T-helper 17 cell (primary cell): ENCODE measurements at places on chromosomes 1 and 21.

DNA sequence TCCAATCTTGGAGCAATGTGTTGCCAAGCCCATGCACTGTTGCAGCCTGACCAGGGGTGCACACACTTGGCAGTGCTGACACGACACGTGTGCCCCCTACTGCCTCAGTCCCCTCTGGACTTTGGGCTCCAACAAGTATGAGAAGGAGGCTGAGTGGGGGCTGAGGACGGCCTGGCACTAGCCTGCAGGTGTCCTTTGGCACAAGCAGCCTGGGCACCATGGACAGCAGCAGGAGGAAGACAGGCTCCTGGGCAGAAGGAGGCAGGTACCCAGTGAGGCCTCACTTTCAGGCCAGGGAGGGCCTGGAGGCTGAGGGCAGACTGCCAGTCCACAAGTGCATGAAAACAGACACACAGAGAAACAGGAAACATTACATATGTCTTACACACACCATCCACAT, 1702.9 kb upstream of the B3GALT2 start:
- DNase-seq: no peak

DNA sequence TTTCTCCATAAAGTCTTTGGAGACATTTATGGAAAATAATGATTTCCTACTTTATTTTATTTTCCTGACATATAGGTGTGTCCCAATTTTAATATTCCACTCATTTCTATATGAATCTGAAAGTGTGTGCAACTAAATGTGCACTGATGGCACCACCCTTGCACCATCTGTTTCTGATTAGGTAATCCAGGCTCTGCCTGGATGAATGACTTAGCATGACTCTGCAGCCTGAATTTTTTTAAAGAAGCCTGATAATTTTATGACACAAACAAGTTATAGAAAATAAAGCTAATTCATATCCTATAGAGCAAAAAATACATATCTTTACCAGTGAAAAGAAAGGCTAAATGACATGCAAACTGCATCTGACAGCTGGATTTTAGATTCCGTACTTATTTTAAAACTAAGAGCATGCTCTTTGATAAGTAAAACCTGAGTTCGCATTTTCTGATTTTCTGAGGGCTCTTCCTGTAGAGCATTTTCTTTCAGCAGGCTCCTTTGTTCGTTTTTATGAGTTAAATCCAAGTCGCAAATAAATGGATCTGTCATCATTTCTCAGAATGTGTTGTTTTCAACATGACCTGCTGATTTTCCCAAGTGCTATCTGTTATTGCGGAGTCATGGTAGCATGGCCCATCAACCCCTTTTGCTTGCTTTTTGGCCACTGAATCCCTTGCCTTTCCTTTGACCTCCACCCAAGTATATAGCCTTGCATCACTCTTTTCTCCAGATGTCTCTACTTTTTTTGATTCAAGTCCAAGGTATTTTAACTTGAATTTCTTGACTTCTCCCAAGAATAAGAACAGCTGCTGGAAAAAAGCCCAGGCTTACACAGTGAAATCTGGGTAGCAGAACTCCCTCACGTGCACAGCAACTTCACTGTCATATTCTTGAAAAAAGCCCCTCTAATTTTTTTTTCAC, 52.8 kb upstream of the LYPLAL1 start:
- no peak for DNase-seq

- no peak for DNase-seq
These were observed 41.4 kb upstream of the AJAP1 start for GRCh38 chr1:4612991-4613390.

DNA sequence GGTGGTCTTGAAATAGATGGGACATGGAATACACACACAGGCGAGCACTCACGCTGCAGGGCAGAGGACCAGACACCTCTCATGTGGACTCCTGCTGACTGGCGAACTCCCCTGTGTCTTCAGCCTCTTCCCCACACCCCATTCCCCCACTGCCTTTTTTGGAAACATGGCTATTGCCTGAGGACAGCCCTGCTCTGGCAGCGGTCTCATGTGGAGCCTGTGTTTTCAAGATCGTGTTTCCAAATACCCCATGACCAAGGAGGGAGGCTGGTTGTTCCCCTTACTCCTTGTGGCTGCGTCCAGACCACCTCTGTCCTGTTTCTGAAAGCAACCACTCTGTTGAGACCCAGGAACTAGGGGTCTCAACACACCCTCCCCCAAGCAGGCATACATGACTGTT, 119.4 kb downstream of the C1orf94 start:
- no peak for DNase-seq

GRCh38 chr1:183080406-183080805, 57.2 kb downstream of the LAMC1 start:
- DNase-seq: no peak

GRCh38 chr1:81679942-81680341, 120.8 kb upstream of the ADGRL2 start:
- no peak for DNase-seq

- DNase-seq: no peak
These were observed 14.3 kb upstream of the SPEN start for GRCh38 chr1:15833069-15833679.

DNA sequence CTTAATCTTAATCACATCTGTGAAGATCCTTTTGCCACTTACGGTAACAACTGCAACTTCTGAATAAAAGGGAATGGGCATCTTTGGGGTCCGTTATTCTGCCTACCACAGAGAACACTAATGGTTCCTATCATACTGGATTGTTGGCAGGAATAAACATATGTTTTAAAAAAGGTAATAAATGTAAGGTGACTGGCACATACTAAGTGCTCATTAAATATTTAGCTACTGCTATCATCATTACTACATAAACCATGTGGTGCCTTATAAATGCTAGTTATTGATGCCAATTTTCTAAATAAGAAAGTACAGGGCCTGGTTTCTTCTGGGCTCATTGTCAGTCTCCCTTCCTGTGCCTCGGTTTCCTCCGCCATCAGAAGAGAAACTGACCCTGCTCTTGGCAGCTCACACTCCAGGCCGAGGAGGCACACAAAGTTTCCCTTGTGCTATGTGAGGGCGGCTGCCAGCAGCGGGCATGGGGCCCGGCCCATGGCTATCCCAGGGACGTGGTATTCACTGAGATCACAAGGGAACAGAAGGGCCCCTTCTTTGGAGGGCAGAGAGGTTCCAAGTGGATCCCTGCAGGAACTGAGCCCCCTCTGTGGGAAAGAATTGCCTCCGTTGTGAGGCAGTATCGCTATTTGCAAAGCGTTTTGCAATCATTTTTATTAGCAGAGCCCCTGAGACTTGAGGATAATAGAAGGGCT, 26.2 kb downstream of the NAV1 start:
- DNase-seq: no peak

DNA sequence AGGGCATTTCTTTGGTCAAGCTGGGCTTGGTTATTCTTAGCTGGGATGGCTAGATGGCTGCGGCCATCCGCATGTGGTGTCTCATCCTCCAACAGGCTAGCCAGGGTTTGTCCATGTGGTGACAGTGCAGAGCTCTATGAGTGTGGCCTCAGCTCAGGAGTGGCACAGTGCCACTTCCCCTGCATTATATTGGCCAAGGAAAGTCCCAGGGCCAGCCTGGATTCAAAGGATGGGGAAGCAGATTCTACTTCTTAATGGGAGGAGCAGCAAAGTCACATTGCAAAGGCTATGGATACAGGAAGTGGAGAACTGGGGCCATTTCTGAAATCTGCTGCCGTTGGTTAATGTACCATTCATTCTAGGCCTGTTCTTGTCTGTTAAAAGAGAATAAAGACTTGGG, 34.4 kb downstream of the STUM start:
- DNase-seq: no peak

- no peak for DNase-seq
These were observed 81.1 kb downstream of the SIK1 start for GRCh38 chr21:43345746-43346409.
